ENCODE measurements at places on chromosomes 2 and 18.
A peak's percentile ranks its signal among the peaks of the same experiment; 100 is the strongest.

DNA sequence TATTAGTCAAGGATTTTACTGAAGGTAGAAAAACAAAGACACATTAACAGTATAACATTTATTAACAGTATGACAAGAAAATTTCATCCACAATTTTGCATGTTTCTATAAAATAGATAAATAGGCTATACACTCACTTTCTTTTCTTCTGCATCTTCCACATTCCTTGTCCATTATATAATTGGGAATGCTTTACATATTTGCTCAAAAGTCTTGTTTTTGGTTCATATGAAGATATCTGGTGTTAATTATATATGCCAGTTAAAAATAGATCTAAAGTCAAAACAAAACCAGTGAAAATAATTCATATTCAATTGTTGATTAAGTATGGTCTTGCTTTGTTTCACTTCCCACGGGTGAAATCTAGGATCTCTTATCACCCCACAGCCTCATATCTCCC, 53.4 kb downstream of the SERPINB7 start:
- no peak for DNase-seq

DNA sequence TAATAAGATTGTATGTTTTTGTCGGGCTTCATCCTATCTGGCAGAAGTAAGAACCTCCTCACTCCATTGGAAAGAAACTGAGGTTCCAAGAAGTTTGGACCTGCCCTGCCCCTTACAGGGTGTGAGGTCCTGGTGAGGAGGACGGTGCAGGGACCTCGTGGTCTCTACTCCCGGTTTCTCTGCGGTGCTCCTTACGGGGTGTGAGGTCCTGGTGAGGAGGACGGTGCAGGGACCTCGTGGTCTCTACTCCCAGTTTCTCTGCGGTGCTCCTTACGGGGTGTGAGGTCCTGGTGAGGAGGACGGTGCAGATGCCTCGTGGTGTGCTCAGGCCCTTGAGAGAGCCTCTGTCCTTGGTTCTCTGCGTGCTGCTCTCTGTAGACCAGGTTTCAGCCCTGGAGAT, 5.2 kb downstream of the CTDP1 start:
- DNase-seq, result no peak

DNA sequence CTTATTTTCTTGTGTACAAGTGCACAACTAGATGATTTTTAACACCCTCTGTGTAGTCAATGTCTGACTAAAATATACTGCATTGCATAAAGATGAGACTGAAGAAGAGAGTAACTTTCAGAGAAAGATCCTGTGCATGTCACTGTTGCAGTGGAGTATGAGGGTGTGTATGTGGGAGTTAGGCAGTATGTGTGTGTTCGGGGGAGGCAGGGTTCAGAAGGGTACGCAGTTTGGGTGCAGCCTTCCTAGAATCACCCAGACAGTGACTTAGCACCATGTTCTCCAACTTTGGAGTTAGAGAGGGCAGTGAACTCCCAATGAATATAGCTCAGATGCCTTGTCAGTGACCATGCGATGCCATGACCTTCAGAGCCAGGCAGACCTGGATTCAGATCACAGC, 84.6 kb downstream of the LRATD1 start:
- no peak for DNase-seq

DNA sequence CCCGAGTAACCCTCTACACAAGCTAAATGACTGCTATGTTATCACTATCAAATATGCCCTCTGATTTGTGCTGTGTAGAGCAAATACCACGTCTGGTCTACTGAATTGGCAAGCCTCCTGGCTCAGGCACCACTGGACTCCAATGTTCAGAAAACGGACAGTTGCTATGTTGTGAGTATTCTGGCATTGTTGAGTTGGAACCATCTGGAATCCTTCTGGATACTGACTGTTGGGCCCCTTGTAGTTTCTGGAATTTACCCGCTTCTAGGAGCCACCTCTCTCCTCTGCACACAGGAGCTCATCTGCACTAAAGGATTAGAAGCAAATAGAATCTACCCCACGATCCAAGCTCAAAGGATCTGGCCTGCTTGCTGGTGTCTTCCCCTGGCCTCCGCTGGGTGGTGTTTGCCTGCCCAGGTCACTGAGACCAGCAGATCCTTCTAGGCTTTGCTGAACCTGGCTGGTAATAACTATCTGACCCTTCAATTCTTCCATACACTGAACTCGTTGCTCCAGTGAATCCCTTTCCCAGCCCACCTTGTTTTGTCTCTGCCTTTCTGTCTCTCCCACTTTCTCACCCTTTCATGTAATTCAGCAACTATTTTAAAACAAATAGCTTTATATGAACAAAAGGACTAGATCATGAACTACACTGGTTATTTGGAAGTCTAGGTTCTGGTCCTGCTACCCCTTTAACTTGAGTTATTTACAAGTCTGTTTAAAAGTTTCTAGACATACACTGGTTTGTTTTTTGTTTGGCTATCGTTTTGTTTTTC, 2.1 kb upstream of the HAAO start:
- DNase-seq, result peak; percentile 17

DNA sequence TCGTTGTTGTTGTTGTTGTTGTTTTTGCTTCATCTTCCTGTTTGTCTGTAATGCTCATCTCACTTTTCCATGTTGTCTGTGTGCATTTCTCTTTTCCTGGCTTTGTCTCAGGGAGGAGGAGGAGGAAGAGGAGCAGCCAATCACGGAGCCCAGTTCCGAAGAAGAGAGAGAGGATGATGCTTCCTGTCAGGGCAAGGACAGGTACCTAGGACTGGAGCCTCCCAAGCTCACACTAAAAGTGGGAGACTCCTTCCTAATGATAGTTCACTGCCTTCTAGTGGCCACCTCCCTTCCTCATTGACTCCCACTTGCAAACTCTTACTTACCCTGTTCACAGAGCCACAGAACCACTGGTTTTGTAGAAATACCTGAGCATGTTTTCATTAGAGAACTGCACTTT, 179.6 kb downstream of the TPGS2 start:
- no peak for DNase-seq

GRCh38 chr2:101533561-101534148, 58.7 kb upstream of the RFX8 start:
- no peak for DNase-seq

- no peak for DNase-seq
Measured at GRCh38 chr18:79452190-79452990, 56.7 kb downstream of the NFATC1 start.

DNA sequence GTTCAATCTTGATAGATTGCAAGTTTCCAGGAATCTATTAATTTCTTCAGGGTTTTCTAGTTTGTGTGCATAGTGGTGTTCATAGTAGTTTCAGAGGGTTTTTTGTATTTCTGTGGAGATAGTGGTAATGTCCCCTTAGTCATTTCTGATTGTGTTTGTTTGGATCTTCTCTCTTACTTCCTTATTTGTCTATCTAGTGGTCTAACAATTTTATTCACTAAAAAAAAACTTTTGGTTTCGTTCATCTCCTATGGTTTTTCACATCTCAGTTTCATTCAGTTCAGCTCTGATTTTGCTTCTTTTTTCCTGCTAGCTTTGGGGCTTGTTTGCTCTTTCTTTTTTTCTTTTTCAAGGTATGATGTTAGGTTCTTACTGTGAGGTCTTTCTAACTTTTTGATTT, 94.5 kb downstream of the SNTG2 start:
- no peak for DNase-seq

DNA sequence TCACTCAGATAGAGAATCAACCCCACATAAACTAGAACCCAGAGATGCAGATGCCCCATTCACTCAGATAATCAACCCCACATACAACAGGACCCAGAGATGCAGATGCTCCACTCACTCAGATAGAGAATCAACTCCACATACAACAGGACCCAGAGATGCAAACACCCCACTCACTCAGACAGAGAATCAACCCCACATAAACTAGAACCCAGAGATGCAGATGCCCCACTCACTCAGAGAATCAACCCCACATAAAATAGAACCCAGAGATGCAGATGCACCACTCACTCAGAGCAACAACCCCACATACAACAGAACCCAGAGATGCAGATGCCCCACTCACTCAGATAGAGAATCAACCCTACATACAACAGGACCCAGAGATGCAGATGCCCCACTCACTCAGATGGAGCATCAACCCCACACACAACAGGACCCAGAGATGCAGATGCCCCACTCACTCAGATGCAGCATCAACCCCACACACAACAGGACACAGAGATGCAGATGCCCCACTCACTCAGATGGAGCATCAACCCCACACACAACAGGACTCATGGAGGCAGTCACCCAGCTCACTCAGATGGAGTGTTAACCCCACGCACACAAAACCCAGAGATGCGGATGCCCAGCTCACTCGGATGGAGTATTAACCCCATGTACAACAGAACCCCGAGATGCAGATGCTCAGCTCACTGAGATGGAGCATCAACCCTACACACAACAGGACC, 11.7 kb downstream of the TMEM18 start:
- no peak for DNase-seq

Data from ACHN (cell line).